ENCODE measurements at places on chromosomes 1 and 21. TPM values are rescaled to one million over a fixed set of nuclear protein-coding genes. Genes with fewer than 3 reads are reported as not detected.
A peak's percentile ranks its signal among the peaks of the same experiment; 100 is the strongest.

Gene ZC3H12A
- 12.8 TPM for total RNA-seq

DNA sequence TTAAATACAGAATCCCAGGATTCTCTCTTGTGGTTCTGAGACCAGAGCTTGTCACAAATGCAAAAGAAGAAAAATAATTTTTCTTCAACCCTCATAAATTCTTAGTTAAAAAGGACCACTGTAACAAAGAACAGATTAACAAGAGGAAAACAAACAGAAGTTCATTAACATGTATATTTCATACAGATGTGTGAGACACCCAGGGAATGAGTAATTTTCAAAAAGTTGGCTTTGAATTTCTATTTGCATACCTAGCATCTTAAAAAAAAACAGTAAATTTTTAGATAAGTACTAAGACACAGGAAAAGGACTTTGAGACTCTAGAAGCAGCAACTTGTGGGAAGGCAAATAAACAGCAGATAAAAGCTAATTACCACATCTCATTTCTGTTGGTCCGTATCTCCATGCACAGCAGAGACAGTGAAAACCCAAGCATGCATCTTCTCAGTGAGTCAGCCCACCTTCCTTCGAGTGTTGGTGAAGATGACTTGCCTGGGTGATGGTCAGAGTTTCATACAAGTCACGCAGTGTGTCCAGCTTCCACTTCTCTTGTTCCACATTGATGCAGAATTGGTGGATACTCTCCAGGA is 399.9 kb upstream of the ADAMTS5 start:
- no peak for DNase-seq

- peak; percentile 67 for DNase-seq
Observed at GRCh38 chr21:35048183-35048601, 910 bp downstream of the RUNX1 start.

Gene ANXA9
- 0.68 TPM for total RNA-seq

GRCh38 chr21:46018615-46019014 is 37.0 kb downstream of the COL6A1 start:
- DNase-seq = no peak

Gene OR2T2
- not detected for total RNA-seq

- peak; percentile 60 for DNase-seq
Observed at GRCh38 chr21:42145569-42146272, 73.2 kb upstream of the ABCG1 start.

DNA sequence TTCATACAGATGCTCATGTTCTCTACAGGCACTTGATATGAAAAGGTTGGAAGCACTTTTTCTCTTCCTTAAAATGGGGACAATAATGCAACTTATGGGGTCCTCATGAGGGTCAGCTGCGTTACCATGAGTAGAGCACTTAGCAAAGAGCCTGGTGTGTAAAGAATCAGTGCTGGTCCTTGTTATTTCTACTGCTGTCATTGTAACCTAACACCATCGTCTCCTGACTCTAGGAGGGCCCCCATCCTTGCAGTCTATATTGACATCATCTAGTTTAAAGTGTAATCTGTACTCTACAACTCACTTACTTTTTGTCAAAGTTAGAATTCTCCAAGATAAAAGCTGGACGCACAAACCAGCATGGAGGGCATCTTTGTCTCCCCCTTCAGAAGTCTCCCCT is 2.4 kb downstream of the CAPN9 start:
- DNase-seq = no peak

GRCh38 chr1:234561319-234561718 is 48.7 kb downstream of the IRF2BP2 start:
- DNase-seq = no peak

DNA sequence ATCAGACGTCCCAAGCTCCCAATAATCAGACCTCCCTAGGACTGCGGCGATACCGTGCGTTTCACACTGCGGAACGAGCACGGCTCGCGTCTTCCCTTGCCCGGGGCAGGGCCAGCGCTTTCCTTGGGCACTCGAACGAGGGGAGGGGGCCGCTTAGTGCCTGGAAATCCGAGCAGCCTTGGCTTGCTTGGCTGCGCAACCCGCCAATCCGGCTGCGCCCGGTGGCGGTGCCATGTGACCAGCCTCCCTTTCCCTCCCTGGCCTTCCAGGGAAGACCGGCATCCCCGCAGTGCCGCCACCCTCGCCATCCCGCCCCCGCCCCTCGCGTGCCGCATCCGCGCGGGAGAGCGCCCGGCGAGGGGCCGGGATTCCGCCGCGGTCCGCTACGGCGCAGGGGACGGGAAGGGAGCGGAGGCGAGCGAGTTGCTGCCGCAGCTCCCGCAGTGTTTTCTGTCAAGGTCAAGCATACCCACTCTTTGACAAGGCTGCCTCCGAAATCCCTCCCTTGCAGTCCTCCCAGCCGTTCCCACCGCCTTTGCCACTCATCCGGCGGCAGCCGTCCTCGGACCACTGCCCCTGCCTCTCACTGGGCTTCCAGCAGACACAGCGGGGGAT is 8.3 kb upstream of the RNF19B start:
- peak; percentile 79 for DNase-seq

GRCh38 chr1:31931593-31932225 is 6.5 kb downstream of the PTP4A2 start:
- no peak for DNase-seq

Gene PTPN7
- total RNA-seq = 8.5 TPM

GRCh38 chr1:96554364-96554763 is 167.2 kb upstream of the PTBP2 start:
- no peak for DNase-seq

DNA sequence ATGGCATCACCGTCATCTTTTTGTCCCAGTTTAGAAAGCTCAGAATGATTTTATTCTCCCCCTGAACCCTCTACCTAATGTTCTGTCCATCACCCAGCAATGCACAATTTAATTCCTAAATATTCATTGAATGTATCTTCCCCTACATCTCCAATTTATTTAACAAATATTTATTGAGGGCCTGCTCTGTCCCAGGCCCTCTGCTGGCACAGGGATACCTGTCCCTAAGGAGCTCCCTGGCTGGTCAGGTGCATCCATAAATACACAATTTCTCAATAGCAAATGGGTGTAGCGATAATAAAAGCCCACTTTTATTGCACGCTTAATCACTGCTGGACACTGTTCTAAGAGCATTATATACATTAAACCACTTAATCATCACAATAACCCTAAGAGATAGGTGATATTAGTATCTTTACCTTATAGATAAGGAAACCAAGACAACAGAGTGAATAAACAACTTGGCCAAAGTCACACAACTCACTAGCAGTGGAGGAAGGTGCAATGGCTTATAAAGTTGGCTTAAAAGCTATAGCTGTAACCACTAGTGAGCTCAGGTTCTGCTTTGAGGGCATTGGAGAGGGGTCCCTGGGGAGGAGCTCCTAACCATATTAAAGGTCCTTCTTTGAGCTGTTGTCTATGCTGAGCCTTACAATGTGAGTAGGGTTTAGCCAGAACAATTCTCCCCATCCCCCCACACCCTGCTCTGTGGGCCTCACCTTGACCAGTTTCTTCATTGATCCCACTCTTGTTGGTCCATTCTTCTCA is 126.3 kb upstream of the JUN start:
- no peak for DNase-seq

- no peak for DNase-seq
Observed at GRCh38 chr1:15489052-15489736, 13.3 kb downstream of the CELA2B start.

DNA sequence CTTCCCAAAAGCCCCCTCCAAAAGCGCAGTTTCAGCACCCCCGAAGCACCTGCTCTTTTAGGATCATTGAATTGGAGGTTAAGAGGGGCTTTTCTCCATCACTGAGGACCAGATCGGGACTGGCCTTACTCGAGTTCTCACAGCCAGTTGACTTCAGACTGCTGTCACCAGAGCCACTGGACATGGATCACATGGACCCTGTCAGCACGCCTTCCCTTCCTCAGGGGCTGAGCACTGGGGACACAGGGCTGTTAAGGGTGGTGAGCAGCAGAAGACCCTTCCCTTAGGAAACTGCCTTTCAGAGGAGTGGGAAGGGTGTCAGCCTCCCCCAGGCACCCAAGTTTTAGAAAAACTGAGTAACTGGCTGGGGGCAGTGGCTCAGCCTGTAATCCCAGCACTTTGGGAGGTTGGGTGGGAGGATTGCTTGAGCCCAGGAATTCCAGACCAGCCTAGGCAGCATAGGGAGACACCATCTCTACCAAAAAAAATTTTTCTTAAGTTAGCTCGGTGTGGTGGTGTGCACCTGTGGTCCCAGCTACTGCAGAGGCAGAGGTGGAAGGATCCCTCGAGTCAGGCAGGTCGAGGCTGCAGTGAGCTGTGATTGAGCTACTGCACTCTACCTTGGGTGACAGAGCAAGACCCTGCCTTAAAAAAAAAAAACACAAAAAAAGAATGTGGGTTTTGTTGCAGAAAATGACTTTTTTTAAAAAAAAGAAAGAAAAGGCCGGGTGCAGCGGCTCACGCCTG is 584 bp upstream of the FGR start:
- DNase-seq = no peak

DNA sequence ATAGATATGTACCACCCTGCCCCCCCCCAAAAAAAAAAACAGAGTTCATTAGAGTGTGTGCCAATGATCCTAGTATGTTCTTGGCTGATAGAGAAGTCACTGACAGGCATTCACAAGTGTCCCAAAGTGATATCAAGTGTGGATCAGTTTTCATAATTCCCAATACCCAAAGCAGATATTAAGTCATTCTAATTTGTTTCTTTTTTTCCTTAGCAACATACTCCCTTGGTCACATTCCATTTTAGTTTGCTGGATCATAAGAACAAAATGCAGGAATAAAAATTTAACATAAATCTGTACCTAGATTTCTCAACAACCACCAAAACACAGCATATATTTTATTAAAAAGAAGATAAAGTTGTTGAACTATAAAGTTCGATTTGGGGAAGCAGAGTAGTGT is 129.8 kb upstream of the PALMD start:
- DNase-seq = no peak

Gene BNIPL
- 8.2 TPM for total RNA-seq

Gene AGMAT
- total RNA-seq = not detected

- DNase-seq = no peak
Observed at GRCh38 chr1:183694755-183695154, 41.6 kb upstream of the APOBEC4 start.

GRCh38 chr1:211356723-211357407 is 30.2 kb downstream of the TRAF5 start:
- DNase-seq = no peak

GRCh38 chr1:15761366-15762128 is 3.0 kb downstream of the FBLIM1 start:
- DNase-seq = no peak

DNA sequence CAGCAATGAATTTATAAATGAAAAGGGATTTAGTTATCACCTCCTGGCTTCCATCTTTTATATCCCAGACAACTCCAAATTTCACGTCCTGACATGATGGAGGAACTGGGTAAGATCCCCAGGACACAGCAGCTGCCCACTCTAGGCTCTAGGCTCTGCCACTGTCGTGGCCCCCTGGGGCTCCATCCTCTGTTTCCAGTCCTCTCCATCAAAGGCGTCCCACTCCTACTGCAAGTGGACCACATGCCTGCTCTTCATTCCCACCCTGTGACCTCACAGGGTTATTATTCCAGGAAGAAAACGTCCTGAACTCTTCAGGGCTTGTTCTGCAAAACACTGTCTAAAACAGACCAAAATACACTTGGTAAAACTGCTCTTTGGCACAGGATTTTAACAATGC is 11.9 kb downstream of the URB1 start:
- DNase-seq = no peak

GRCh38 chr21:43866659-43867331 is 1.8 kb downstream of the AGPAT3 start:
- DNase-seq = no peak

- no peak for DNase-seq
Observed at GRCh38 chr1:6991266-6991665, 206.0 kb downstream of the CAMTA1 start.

GRCh38 chr1:34871443-34872132 is 12.0 kb upstream of the SMIM12 start:
- DNase-seq = no peak

Gene KCNH1
- not detected for total RNA-seq

Gene KIRREL1
- 26.9 TPM for total RNA-seq

DNA sequence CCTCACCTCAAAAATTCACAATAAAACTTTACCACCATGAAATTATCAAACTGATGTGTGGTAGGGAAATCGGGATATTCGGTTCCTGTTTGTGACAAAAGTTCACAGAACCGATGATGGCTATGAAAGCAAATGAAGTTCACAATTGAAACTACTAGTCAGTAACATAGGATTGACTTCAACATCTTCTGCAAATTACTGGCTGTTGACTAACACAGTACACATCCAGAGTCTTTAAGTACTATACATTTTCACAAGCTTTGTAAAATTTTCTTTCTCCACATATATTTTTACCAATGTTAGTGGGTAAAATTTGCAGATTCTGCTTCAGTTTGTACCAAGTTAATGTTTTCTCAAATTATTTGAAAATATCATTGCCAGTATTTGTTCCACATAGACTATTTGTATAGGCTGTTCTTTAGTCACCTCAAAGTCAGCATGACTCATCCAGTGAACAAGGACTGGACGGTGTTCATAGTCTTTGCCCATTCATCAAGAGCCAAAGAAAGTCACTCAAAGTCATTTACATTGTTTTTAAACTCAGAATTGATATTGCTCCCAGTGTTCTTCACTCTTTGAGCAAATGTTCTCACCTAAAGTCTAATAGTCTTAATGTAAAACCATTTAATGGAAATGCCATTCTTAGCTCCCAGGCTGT is 213.4 kb downstream of the USP25 start:
- no peak for DNase-seq

DNA sequence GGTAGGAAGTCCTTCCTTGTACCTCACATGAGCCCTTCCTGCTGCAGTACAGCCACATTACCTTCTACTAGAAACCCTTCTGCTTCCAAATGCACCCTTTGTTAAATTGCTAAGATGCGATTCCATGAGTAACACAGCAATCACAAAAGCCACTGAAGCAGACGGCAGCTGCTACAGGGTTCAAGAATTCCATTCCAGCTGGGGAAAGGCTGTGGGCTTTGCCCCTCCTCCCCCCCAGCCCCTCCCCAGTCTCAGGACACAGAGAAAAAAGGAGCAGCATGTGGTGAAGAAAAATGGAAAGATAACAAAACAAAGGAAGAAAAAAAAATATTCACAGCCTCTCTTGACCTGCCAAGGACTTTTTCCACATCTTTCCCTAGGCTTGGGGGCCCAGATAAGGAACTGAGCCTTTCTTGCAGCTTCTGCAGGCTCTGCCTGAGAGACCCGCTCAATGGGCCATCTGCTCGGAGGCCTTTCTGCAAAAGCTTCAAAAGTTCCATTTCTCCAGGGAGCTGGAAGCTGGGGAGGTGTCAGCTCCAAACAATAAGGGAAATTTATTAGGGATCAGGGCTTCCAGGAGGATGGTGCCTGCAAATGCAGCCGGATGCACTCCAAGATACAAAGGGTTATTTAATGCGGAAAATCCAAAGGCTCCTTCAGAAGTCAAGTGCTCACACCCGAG is 72.1 kb downstream of the SYT2 start:
- no peak for DNase-seq

Gene AVPR1B
- not detected for total RNA-seq

All from lower lobe of right lung (tissue), 2 donors.